Calu3 (cell line): ENCODE measurements at places on chromosomes 5 and 9. TPM values are rescaled to one million over a fixed set of nuclear protein-coding genes. Genes with fewer than 3 reads are reported as not detected.

- no peak overlapping the region for H3K4me3 ChIP-seq
- peaks cover 9% of the 10 kb centered on the region for H3K4me1 ChIP-seq
- no peak for DNase-seq
- H3K36me3 ChIP-seq, result no peaks in the 10 kb centered on the region
- no peaks in the 10 kb centered on the region for H3K27me3 ChIP-seq
These were observed 9.5 kb downstream of the MEF2C start for GRCh38 chr5:88873447-88873846.

EQTN gene
- total RNA-seq, result not detected in 2 replicates

- H3K27me3 ChIP-seq, result no peaks in the 10 kb centered on the region
- no peak overlapping the region for H3K4me3 ChIP-seq
- H3K36me3 ChIP-seq, result no peaks in the 10 kb centered on the region
- no peak overlapping the region for H3K27ac ChIP-seq
- H3K4me1 ChIP-seq, result peaks cover 34% of the 10 kb centered on the region
These were observed 88.6 kb upstream of the CDKN2B start for GRCh38 chr9:22097707-22098106.

TAF11L10 gene
- total RNA-seq, result not detected in 2 replicates

DNA sequence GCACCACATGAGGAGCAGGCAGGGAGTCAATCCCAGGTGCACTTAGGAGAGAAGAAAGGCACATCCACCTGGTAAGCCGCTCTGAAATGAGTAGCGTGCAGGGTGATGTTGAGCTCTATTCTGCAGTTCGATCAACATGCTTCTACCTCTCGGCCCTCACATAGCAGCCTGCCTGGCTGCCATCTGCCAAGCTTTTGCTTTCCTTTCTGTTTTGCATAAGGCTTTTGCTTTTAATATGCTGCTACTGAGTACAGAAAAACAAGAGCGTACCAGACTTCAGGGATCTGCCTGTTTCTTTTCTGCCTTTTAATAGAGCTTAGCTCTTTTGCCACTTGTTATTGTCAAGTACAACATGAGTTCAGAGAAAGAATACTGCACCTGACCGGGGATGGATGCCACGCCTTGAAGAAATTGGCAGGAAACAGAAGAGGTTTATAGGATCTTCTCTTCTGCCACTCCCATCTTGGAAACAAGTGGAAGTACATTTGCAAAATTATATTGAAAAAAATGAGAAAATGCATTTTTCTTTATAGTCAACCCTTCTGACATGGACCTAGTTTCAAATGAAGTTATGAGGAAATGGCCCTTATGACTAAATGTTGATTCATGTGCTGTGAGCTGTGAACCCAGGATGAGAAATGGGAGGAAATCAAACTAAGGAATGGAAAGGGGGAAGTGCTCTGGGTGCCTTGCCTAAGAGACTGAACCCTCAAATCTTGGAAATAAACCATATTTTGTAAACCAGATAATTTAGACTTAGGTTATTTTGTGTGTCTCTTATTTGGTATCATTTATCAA lies 4.0 kb upstream of the FCHO2 start:
- H3K4me1 ChIP-seq, result peaks cover 48% of the 10 kb centered on the region
- peak; percentile 32 for DNase-seq
- H3K27me3 ChIP-seq, result no peaks in the 10 kb centered on the region
- H3K27ac ChIP-seq, result peak overlapping the region; percentile 71
- H3K36me3 ChIP-seq, result peaks cover 27% of the 10 kb centered on the region
